ENCODE measurements at places on chromosomes 12 and 14. TPM values are rescaled to one million over a fixed set of nuclear protein-coding genes. Genes with fewer than 3 reads are reported as not detected.

KRT8 gene
- total RNA-seq: 2,570 TPM

EIF2S3B gene
- 6.0 TPM for total RNA-seq

TOMM20L gene
- total RNA-seq: not detected

PYM1 gene
- total RNA-seq: 31.5 TPM

- DNase-seq: no peak
Measured at GRCh38 chr12:1630133-1630826, 1.2 kb downstream of the WNT5B start.

GRCh38 chr12:52949413-52950331 lies 754 bp downstream of the KRT18 start:
- DNase-seq: peak; percentile 95

GRCh38 chr12:58529114-58529665 lies 391.1 kb downstream of the LRIG3 start:
- peak; percentile 84 for DNase-seq

- DNase-seq: no peak
Measured at GRCh38 chr12:650983-651382, 12.3 kb downstream of the NINJ2 start.

GRCh38 chr14:62943202-62943601 lies 102.1 kb downstream of the KCNH5 start:
- peak; percentile 26 for DNase-seq

GRCh38 chr14:58730792-58731464 lies 93.2 kb downstream of the DACT1 start:
- DNase-seq: no peak

GRCh38 chr12:17104801-17105200 lies 498.8 kb upstream of the LMO3 start:
- no peak for DNase-seq

DNA sequence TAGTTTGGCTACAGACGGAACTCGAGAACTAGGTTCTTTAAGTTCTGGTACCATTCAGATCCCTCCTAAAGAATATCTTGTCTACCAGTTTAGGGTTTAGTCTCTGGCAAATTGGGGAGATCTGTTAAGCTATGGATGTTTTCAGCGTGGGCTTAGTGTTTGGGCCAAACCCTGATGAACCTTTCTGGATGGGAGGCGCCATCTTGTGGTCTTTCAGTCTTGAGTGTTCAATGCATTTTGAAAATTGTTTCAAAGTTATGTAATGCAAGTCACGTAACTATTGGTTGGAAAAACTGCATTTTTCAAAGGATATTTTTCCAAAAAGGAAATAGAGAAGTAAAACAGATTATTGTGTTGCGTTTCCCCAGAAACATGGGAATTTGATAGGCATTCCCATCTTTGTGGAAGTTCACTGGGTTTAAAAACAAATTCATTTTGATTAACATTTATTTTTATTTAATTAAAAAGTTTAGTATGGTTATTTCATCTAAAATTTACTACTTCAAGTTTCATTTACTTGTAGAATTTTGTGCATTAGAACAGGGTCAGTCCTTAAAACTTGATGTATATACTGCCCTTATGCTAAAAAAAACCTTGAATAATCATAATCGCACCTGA lies 169.0 kb downstream of the PRIMA1 start:
- DNase-seq: peak; percentile 23

GRCh38 chr12:76491292-76491691 lies 68.3 kb downstream of the OSBPL8 start:
- DNase-seq: no peak

- DNase-seq: no peak
Measured at GRCh38 chr14:75494896-75495295, 27.4 kb upstream of the BATF start.

DNA sequence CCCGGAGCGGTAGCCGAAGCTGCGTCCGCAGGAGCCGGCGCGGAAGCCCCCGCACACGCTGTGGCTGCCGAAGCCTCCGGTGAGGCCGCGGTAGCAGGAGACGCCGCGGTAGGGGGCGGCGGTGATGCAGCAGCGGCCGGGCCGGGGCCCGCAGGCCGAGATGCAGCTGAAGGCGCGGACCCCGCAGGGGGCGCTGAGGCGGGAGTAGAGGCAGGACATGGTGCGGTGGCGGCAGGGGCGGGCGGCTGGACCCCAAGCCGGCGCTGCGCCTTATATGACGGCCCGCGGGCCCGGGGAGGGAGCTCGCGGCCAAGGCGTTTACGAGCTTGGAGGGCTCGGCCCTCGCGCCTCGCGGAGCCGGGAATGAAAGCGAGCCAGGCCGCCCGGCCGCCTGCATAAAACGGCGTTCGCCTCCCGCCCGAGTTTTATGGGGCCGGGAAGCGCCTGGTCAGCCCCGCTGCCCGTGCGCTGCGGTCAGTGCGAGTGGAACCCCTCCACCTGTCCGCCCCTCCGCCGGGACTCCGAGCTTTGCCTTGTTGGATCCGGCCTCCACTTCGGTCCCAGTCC lies 16.0 kb upstream of the KRT86 start:
- no peak for DNase-seq

GRCh38 chr12:79661629-79662028 lies 29.1 kb downstream of the PAWR start:
- no peak for DNase-seq

DNA sequence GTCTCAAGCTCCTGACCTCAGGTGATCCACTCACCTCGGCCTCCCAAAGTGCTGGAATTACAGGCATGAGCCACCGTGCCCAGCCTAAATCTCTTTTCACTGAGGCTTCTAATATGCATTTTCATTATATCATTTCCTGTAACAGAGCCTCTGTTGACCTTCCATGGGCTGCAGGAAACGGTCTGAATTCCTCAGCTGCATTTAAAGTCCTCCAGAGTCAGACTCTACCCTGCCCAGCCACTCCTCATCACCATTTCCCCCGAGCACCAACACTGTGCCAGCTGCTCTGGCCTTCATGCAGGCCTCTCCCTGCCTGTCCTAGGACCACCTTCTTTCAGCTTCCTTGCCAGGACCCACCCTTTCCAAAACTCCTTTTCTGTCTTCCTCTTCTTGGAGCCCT lies 9.8 kb upstream of the NFKBIA start:
- peak; percentile 47 for DNase-seq

- peak; percentile 84 for DNase-seq
Measured at GRCh38 chr12:46963977-46964971, 115.1 kb upstream of the PCED1B start.

DNA sequence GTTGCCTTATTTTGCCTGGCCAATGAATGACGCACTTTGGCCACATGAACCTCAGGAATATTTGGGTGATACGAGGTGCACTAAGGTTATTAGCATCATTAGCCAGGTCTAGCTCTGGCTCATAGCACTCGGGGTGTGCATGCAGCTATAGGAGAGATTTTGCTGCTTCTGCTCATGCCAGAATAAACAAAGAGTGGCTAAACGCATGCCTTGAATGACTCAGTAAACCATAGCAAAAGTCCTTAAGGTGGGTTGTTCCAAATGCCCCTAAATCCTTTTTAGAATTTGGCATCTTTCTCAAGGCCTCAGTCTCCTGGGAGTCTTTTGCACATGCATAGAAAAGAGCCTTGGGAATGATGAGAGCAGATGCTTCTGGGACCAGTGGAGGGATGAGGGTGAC lies 343.7 kb upstream of the FKBP4 start:
- DNase-seq: peak; percentile 44
